ENCODE measurements at places on chromosomes 4 and X. TPM values are rescaled to one million over a fixed set of nuclear protein-coding genes. Genes with fewer than 3 reads are reported as not detected.

IQCM gene
- not detected for total RNA-seq

GLRB gene
- 20.8 TPM for total RNA-seq

DNA sequence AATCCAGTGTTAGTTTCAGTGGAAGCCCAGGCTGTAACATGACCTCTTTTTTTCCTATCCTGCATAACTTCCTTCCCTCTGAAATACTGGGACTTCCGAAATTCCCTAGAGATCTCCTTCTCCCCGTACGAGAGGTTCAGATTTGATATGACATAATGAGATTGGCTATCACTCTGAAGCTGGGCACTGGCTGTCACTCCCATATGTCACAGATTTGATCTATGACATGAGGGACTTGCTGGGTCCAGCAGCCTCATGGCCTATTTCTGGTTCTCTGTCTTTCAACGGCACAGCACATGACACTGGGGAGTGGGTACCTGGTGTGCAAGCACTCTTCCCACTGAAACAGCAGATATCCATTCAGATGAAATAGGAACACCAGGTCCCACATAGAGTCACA is 36.7 kb downstream of the PF4 start:
- no peaks in the 10 kb centered on the region for H3K4me1 ChIP-seq
- no peaks in the 10 kb centered on the region for H3K36me3 ChIP-seq
- no peak overlapping the region for H3K4me3 ChIP-seq

DNA sequence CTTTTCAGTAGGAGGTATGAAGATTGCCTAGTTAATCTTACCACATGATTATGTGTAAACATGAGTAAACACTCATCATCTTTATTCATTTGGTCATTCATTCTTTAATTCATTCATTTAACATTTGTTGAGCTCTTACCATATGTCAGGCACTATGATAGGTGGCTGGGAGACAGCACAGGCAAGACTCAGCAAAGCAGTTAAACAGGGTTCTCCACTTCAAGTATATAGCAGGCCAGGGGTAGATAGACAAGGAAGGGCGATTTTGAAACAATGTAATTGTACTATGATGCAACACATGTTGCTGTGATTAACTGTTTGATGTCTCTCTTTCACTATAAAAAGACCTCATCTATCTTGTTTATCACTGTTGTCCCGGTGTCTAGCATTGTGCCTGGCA is 84.3 kb upstream of the GPR101 start:
- no peaks in the 10 kb centered on the region for H3K36me3 ChIP-seq
- no peak overlapping the region for H3K27ac ChIP-seq
- DNase-seq: no peak
- no peaks in the 10 kb centered on the region for H3K27me3 ChIP-seq

DNA sequence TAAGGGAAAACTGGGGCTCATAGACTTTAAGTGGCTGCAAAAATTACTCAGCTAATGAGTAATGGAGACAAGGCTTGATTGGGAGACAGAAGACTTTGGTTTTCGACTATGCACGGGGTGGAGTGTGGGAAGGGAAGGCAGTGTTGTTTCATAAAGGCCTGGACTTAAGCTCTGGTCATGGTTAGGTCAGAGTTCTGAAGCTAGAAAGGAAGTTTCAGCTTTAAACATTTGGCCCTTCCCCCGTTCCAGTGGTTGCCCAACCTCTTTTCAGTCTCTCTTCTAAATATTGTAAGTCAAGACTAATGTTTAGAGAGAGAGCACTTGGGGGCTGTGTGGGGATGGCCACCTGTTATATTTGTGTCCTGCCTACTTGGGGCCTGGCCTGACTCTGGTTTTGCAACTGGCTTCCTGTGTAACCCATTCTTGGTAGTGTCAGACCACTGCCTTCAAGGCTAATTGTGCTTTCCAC is 21.0 kb downstream of the MSN start:
- H3K27ac ChIP-seq: no peak overlapping the region
- no peak for DNase-seq
- no peaks in the 10 kb centered on the region for H3K27me3 ChIP-seq
- H3K36me3 ChIP-seq: no peaks in the 10 kb centered on the region
- no peak overlapping the region for H3K4me3 ChIP-seq

DNA sequence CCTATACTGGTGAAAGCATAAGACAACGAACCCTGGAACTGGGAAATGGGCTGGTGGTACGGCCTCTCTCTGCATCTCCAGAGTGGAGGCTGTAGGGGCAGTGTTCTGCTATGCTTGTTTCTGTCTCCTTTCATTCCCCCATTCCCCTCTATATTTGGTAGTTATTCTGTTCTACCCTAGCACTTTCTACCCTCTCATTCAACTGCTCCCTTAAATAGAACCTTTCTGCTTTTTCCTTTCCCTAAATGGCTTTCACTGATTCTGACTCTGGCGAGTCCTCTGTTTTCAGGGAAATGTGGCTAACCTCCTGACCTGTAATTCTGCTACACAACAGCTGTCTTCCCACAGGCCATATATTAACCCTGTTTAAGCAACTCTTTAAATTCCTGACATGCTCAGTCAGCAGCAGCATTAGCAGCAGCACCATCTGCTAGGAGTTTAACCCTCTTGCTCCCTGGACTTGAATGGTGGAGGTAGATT is 94.2 kb downstream of the CXCL13 start:
- no peaks in the 10 kb centered on the region for H3K4me1 ChIP-seq
- H3K4me3 ChIP-seq: no peak overlapping the region
- DNase-seq: no peak
- no peaks in the 10 kb centered on the region for H3K36me3 ChIP-seq

Data from spinal cord (tissue), 10 donors.